ENCODE measurements at places on chromosomes 13 and 19. TPM values are rescaled to one million over a fixed set of nuclear protein-coding genes. Genes with fewer than 3 reads are reported as not detected.

The ADAMTSL5 gene
- not detected for total RNA-seq

The SELENOV gene
- total RNA-seq = not detected

The CEACAM7 gene
- 0.52 TPM for total RNA-seq

- H3K27me3 ChIP-seq = no peaks in the 10 kb centered on the region
- H3K4me1 ChIP-seq = peaks cover 20% of the 10 kb centered on the region
- H3K4me3 ChIP-seq = no peak overlapping the region
- no peak for DNase-seq
These were observed 1.7 kb upstream of the FBXW9 start for GRCh38 chr19:12698138-12698537.
